ENCODE measurements at places on chromosomes 2 and 18.

DNA sequence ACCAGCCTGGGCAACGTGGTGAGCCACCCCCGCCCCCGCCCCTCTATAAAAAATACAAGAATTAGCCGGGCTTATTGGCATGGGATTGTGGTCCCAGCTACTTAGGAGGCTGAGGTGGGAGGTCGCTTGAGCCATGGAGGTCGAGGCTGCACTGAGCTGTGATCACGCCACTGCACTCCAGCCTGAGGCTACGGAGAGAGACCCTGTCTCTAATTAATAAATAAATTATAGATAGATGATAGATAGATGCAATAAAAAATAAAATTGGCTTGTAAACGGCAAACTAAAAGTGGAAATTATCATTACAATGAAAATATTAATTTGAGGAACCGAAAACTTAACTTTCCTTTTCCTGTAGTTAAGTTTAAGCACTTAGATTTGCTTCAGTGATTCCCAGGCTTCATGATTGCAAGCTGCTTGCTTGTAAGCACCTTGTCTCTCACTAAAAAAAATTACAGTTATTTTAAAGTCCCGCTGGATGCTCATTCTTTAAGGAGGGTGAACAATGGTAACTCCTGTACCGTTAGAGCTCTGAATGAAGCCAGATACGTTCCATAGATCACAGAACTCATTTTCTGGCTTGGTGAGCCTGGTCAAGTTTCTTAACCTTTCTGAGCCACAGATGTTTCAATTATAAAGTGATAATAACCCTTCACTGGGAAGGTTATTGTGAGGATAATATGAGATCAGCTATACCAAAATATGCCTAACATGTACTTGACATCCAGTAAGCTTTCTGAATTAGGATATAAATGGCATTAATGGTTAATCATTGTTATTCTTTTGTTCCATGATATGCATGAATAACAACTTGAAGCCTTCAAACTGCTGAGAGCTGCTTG is 9.3 kb upstream of the NARS1 start:
- no peak for DNase-seq

- DNase-seq = no peak
Observed at GRCh38 chr18:33711514-33711913, 133.5 kb downstream of the ASXL3 start.

DNA sequence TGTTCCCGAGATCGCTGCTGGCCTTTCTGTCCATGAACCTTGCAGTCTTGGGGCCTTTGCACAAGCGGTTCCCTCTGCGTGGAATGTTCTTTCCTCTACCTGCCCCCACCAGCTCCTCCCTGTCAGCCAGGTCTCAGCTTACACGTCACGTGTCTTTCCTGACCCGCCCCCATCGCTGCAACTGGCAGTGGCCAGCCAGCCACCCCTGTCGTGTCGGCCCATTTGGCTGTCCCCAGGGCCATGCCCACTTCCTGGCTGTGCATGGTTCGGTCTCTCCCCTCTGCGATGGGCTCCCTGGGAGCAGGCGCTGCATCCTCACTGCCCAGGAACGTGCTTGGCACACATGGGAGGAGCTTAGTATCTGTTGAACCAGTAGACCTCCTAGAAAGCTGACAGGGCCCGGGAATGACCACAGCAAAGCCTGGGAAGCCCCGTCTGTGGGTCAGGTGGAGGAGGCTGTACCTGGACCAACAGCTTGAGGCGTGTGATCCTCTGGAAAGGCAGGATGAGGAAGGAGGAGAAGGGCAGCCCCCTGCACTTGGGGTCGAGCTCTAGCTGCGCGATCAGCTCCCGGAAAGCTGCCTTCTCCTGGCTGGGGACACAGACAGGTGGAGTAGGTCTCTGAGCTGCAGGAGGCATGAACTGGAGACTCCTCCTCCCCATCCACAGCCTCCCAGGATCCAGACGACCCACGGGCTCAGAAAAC is 21.0 kb downstream of the SNORC start:
- DNase-seq = no peak

GRCh38 chr2:108965540-108966289 is 23.3 kb downstream of the EDAR start:
- no peak for DNase-seq

DNA sequence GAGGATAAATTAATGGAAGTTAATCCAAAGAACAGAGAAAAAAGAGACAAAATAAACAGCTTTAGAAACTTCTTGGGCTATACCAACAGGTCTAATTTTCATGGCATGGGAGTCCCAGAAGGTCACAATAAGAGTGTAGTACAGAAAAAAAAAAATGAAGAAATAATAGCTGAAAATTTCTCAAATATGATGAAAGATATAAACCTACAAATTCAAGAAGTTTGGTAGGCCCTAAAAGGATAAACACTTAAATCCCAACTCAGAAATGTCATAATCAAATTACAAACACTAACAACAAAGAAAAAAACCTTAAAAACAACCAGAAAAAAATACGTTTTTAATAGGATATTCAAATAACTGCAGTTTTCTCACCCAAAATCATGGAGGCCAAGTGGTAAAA is 229.3 kb upstream of the ZEB2 start:
- no peak for DNase-seq

DNA sequence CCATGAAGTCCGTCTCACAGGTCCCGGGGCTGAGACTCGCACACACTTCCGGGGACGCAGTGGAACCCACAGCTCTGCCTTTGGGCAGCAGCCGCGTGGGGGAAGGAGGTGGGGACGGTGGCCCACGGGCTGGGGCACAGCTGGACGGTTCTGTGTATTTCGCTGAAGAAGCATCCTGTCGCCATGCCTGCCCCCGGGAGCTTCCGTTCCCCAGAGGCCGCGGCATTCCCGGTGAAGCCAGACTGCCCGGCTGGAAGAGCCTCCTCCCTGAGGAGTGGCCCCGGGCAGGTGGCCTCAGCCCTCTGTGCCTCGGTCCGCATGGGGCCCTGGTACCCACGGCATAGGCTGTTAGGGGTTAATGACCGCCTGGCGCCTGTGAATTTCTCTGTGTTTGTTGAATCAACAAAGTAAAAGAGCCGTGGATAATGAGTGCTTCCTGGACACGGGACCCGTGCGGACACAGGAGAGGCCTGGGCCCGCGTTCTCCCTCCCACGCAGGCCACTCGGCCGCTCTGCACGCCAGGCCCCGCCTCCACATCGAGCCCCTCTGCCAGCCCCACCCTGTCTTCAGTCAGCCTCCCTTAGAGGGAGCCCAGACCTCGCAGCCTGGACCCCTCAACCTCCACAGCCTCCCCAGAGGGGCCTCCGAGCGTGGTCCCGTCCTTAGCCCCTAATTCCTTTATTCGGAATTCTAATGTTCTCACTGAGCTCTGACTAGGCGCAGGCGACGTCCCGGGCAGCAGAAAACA is 51.0 kb downstream of the KCNG2 start:
- peak; percentile 14 for DNase-seq

DNA sequence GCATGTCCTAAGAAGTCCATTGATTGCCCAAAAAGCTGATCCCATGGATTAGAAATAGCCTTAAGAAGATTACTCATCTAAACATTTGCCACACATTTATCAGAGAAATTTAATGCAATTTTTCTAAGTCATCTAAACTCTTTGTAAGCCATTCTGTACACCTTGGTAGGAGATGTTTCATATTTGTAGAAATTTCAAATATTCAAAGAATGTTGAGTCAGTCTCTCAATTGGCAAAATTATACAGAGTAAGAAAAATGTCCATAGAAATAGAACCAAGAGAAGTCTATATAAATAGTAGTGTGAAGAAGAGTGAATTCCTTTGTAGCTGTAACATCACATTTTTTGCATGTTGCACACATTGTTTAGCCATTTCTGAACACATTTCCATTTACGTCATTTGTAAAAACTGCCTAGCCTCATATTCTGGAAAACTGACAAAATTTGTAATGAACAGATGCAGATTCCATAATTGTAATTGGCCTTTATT is 128.6 kb downstream of the MSTN start:
- DNase-seq = no peak

DNA sequence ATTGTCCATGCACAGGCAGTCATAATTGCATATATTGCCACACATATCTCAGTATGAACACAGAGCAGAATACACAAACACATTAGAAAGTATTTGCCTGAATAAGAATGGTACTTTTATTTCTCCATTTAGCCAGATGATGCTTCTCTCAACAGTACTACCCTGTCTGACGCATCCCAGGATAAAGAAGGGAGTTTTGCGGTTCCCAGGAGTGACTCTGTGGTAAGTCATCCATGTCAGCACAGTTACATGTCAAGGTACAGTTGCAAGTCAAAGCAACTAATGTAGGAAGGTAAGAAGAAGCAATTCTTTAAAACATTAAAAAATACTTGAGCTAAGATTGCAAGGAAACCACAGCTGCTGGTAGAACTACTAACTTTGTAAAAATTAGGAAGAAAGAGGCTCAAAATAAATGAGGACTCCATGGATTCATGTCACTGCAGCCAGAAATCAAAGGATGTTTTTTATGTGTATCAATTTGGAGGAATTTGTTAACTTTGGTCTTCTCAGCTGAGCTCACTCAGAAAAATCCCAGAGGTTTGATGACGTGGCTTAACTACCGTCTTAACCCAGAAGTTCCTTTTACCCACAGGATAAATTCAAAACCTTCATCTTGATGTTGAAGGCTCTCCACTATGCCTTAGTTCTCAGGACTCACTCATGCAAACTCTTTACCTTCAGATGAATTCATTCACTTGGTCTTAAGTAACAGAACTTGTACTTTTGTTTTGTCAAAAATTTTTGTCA is 130.3 kb downstream of the ARHGAP28 start:
- no peak for DNase-seq

GRCh38 chr18:52826994-52827393 is 487.0 kb downstream of the DCC start:
- no peak for DNase-seq

Data from activated T-cell treated with anti-CD3 and anti-CD28 coated beads, Interleukin-2, amount 50 U/mL, for 24 hours (primary cell).